Activated CD4-positive, alpha-beta T cell treated with anti-CD3 and anti-CD28 coated beads, Interleukin-2, Interleukin-4, amounts not matched to agents 100 ng/mL and 50 ng/mL, durations not matched to agents 16 hours and 8 hours (primary cell): ENCODE measurements at places on chromosomes 16 and 17.

DNA sequence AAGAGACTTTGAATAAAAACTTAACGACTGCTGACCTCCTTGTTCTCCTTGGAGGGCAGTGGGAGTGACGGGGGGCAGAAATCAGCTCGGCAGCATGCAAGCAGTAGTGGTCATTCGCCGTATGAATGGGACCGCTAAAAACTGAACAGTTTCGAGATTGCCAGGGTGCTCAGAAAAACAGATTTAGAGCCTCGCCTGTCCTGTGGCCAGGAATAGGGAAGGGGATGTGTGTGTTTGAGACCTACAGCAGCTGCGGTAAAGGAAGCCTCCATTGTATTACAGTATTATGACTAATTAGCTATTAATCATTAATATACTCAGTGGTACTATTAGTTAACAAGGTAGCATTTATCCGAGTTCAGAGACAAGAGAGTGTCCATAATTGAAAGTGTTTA lies 670 bp upstream of the ZNF652 start:
- no peak for DNase-seq

- no peak for DNase-seq
Measured at GRCh38 chr16:60214311-60214710, 1480.2 kb upstream of the GOT2 start.

DNA sequence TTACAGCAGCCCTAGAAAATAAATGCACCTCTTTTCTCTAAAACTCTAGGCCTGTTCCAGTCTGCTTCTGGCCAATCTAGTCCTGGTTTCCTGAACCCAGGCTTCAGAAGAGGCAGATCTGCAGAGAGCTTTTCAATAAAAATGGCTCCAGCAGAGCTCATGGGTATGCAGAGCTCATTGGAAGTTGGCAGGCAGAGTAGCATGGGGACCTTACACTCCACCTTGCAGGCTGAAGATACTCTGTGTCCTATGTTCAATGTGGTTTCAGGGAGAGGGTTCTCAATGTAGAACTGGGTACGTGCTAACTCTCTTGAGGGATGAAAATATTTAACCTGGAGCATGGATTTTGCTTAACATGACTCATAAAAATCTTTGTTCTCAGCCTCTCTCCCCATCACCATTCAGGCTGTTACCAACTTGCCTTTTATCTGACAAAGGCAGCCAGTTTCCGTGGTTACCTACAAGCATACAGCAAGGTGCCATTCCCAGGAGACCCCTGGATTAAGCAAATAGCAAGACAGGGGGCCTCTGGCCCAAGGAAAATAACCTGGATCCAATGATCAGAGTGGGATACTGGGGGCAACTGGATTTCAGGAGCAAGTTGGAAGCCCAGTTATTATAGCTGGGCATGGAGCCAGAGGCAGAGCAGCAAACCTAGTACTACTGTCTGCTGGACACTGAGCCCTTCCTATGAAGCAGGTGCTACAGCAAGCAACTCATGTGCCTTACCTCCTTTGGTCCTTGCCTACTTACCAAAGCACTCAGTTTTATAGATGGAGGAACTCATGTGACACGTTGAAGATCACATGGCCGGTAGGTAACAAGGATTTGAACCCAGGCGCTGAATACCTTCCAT lies 98.2 kb upstream of the DHX40 start:
- no peak for DNase-seq

DNA sequence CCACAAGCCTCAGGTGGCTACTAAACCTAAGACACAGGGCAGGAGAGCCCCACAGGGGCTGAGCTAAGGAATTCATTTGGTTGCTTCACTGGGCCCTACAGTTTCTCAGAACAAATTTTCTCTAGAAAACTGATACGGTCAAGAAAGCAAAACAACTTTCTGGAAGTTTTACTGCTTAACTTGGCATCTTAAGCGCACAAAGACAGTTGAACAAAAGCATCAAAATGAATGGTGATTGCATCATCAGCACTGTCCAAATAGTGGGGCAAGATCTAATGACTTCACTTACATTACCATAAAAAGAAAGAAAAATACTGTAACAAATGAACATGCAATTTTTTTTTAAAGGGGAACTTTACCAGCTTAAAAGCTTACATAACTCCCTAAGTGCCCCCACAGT lies 47.6 kb downstream of the XPO6 start:
- DNase-seq, result no peak

- DNase-seq, result peak; percentile 33
Measured at GRCh38 chr16:12081048-12081404, 104.5 kb downstream of the SNX29 start.

- no peak for DNase-seq
Measured at GRCh38 chr17:3335876-3336275, 37.7 kb upstream of the OR3A1 start.

DNA sequence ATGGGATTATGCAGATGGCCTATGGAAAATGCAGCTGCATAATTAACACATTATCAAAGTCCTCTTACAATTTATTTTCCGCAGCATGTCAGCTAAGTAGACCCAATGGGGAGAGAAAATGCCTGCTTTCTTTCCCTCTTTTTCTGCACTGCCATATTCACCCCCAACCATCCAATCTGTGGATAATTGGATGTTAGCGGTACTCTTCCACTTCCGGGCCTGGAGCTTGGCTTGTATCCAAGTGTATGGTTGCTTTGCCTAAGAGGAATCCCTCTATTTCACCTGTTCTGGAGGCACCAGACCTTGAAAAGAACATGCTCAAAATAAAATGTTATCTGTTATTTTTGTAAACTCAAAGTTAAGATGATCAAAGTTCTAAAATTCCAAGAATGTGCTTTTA lies 41.1 kb upstream of the CACNG3 start:
- no peak for DNase-seq

DNA sequence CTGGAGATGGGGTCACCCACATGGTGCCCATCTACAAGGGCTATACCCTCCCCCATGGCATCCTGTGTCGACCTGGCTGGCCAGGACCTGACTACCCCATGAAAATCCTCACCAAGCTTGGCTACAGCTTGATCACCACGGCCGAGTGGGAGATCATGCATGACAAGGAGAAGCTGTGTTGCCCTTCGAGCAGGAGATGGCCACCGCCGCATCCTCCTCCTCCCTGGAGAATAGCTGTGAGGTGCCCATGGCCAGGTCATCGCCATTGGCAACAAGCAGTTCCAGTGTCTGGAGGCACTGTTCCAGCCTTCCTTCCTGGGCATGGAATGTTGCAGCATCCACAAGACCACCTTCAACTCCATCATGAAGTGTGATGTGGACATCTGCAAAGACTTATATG lies 5.3 kb upstream of the FLCN start:
- no peak for DNase-seq

- no peak for DNase-seq
Measured at GRCh38 chr17:42886283-42887176, 14.1 kb upstream of the G6PC1 start.

- DNase-seq, result no peak
Measured at GRCh38 chr17:21250854-21251253, 2.4 kb downstream of the NATD1 start.

GRCh38 chr17:37642681-37643080 lies 565 bp downstream of the DDX52 start:
- no peak for DNase-seq

DNA sequence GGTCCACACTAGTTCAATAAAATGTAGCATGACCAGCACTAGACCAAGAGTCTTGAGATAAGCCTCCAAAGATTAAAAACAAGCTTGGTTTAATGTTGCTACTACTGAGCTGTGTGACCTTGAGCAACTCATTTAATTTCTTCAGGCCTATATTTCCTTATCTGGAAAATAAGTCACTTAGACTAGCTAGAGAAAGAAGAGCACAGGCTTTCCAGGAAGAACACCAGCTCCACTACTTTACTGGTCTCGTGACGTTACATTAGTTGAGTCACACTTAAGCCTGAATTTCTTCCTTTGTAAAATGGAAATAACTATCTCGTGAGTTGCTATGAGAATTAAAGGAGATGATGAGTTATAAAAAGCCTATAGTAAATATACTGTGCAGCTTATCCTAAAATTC lies 5.4 kb downstream of the HELZ start:
- no peak for DNase-seq

DNA sequence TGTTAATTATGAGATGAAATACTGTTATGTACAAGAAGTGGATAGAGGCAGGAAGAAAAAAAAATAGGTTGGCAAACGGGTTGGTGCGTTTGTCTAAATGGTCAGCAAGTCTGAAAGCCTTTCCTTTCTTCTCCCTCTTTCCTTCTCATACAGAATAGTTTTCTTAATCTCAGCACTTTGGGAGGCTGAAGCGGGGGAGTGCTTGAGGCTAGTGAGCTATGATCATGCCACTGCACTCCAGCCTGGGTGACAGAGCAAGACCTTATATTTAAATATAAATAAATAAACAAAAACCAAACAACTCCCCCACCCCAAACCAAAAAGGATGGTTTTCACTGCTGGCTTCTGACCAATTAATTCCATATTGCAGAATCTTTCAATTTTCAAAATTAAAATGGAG lies 74.7 kb upstream of the CORO6 start:
- DNase-seq, result no peak

DNA sequence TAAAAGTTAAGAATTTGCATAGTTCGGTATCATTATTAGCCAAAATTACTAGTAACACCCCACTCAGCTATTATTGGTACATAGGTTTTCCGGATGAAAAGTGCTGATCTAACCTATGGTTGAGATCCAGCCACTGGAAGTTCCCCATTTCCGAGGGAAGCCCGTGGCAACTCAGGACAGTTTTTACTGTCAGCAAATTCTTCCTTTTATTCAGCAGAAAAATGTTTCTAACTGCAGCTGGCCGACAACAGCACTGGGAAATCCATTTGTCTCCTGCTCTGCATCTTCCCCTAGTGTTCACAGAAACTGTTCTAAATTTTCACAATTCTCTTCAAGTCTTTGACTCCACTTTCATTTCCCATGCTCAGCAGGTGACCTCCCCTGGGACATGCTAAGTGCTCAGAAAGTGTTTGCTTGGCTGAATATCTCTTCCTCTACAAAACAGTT lies 15.5 kb upstream of the MMD start:
- DNase-seq, result no peak

DNA sequence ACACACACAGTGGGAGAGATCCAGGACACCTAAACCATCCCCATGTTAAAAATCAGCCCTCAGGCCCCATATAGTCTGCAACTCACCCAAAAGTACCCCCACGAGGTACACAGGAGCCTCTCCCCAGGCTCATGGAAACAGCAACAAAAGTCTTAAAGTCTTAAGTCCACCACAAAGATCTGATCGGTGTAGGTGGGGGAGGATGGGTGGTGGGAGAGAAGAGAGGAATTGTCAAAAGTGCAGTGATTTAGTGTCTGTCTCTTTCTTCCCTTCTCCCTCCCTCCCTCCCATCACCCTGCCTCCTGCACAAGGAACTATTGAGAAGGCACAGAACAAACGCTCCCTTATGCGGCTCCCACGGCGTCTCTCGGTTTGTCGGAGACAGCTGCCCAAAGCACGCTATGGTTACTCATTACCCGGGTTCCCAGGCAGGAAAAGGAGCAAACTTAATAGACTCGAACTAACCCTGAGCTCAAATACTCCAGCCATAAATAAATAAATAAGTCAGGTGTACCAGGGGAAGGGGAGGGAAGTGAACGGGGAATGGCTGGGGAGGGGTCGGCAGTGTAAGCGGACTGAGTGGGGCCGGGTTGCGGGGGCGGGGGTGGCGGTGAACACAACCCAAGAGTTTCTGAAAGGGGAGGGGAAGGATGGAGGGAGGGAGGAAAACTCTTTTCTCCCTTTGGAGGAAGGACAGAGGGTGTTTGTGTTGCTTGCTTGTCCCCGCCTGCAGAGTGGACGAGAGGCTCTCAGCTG lies 477.4 kb downstream of the SLC39A11 start:
- DNase-seq, result no peak

- no peak for DNase-seq
Measured at GRCh38 chr16:79792664-79793351, 192.3 kb upstream of the MAF start.

DNA sequence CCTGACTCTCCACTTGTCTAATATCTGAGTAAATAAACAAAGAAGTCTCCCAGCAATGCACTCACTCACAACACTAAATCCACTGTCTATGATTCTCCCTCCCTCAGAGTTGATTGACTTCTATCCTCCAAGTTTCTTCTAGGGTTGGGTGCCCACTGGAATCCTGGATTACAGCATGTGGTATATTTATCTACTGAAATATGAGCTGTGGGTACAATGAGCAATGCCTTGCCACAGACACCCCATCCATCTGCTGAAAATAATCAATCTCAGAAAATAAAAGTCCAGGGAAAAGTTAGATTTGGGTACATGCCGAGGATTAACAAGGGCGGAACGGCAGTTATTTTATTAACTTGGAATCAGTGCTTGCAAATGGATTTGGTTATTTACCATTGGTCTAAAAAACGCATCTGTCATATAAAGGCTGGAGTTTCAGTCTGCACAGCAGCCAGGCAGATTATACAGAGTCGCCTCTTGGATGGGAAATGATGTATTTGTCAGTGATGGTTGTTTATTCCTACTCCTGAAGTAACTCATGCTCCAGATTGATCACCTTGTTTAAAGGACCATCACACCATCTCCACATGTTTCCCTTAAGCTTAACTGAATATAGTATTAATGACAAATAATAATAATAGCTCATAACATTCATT lies 193.9 kb upstream of the SOX9 start:
- no peak for DNase-seq

DNA sequence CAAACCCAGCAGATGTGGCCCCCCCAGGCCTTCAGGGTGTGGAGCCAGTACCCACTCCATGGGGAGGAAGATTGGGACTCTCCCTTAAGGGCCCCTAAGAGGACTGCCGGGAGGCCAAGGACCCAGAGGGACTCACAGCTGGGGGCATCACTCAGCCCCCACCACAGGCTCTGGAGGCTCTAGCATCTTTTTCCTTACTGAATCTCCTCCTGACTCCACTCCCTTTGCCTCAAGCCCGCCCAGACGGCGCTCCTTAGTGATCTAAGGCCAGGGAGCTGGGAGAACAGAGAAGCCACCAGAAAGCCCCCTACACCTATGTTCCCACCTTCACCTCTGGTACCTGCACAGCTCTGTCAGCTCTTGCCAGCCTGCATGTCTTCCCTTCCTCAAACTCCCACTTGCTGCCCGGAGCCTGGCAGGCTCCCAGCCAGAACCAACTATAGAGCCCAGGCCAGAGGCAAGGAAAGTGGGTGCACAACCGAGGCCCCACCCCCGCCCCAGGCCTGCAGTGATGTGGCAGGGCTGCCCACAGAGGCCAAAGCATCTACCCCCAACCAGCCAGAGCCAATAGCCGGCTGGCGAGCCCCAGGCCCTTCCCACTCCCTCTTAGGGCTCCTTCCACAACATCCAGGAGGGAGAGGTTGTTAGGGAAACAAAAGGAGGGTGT lies 22.3 kb upstream of the MPO start:
- no peak for DNase-seq

- no peak for DNase-seq
Measured at GRCh38 chr17:1256699-1257098, 13.5 kb upstream of the BHLHA9 start.
